Neural cell (in vitro differentiated cells): ENCODE measurements at places on chromosomes 13 and 19. TPM values are rescaled to one million over a fixed set of nuclear protein-coding genes. Genes with fewer than 3 reads are reported as not detected.

Gene CGB8
- not detected in 2 replicates for polyA plus RNA-seq

Gene IL17D
- polyA plus RNA-seq: 14.5 and 17.5 TPM in 2 replicates

Gene ZNF813
- 1.9 and 2.6 TPM in 2 replicates for polyA plus RNA-seq

Gene SPACA4
- polyA plus RNA-seq: not detected in 2 replicates

Gene LILRB2
- not detected in 2 replicates for polyA plus RNA-seq

Gene CFD
- 3.8 and 5.3 TPM in 2 replicates for polyA plus RNA-seq

Gene TUBA3C
- not detected in 2 replicates for polyA plus RNA-seq

Gene POLR1D
- 134 and 179 TPM in 2 replicates for polyA plus RNA-seq

Gene ABCA7
- 51.8 and 75.2 TPM in 2 replicates for polyA plus RNA-seq

Gene DAND5
- polyA plus RNA-seq: not detected in 2 replicates

Gene CCDC70
- polyA plus RNA-seq: not detected in 2 replicates

Gene KL
- polyA plus RNA-seq: 0.09 TPM in 1 of 2 replicates, not detected in the other

Gene ZNF681
- 3.2 and 3.6 TPM in 2 replicates for polyA plus RNA-seq

Gene C13orf46
- not detected in 2 replicates for polyA plus RNA-seq

Gene FGF22
- polyA plus RNA-seq: 0.48 TPM in 1 of 2 replicates, not detected in the other

Gene ZNF587B
- 5.7 and 6.7 TPM in 2 replicates for polyA plus RNA-seq

Gene KLK11
- polyA plus RNA-seq: not detected in 2 replicates

Gene CBARP
- polyA plus RNA-seq: 18.2 and 24.5 TPM in 2 replicates

Gene SIGLEC12
- polyA plus RNA-seq: not detected in 2 replicates

Gene GADD45B
- 0.44 TPM in 1 of 2 replicates, not detected in the other for polyA plus RNA-seq

Gene NXNL1
- polyA plus RNA-seq: not detected in 2 replicates

Gene SYNGR4
- not detected in 2 replicates for polyA plus RNA-seq

Gene KCTD12
- polyA plus RNA-seq: 2.7 and 3.0 TPM in 2 replicates

Gene PINLYP
- 1.9 and 3.2 TPM in 2 replicates for polyA plus RNA-seq

Gene MYO16
- polyA plus RNA-seq: 2.0 and 2.5 TPM in 2 replicates

Gene PSG7
- not detected in 2 replicates for polyA plus RNA-seq

Gene SWSAP1
- 2.1 and 2.4 TPM in 2 replicates for polyA plus RNA-seq

Gene KCNN4
- polyA plus RNA-seq: not detected in 2 replicates

Gene ZNF793
- 39.6 and 53.7 TPM in 2 replicates for polyA plus RNA-seq

Gene FUT1
- polyA plus RNA-seq: 0.15 and 0.26 TPM in 2 replicates

Gene DCLK1
- polyA plus RNA-seq: 118 and 124 TPM in 2 replicates

Gene C19orf85
- polyA plus RNA-seq: 0.19 and 3.0 TPM in 2 replicates

Gene PRPF31
- polyA plus RNA-seq: 73.5 and 76.6 TPM in 2 replicates

Gene IGFL1
- not detected in 2 replicates for polyA plus RNA-seq

Gene MAP4K1
- 1.0 and 1.2 TPM in 2 replicates for polyA plus RNA-seq

Gene ZNF486
- polyA plus RNA-seq: 1.6 and 1.9 TPM in 2 replicates

Gene IGFL2
- polyA plus RNA-seq: not detected in 2 replicates

Gene RSPH6A
- not detected in 2 replicates for polyA plus RNA-seq

Gene ZMYM5
- polyA plus RNA-seq: 26.1 and 27.1 TPM in 2 replicates

Gene SPRYD7
- 13.2 and 15.4 TPM in 2 replicates for polyA plus RNA-seq
